Endodermal cell (in vitro differentiated cells): ENCODE measurements at places on chromosomes 11 and 22.

DNA sequence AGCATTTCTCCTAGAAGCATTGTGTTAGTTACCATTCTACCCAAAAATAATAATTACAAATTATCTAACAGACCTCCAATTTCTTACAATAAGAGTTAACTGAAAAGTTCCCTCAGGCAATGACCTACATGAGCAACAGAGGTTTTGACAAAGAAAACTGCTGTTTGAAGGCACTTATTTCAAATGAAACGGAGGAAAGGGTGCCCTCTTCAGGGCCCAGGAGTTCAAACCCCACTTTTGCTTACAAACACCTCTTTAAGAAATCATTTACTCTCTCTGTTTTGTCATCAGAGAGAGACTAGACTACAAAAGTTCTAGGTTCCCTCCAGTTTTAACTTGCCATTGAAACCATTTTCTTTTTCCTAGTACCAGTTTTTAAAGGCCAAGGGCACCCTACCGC lies 56.7 kb downstream of the AMBRA1 start:
- peak; percentile 58 for DNase-seq

DNA sequence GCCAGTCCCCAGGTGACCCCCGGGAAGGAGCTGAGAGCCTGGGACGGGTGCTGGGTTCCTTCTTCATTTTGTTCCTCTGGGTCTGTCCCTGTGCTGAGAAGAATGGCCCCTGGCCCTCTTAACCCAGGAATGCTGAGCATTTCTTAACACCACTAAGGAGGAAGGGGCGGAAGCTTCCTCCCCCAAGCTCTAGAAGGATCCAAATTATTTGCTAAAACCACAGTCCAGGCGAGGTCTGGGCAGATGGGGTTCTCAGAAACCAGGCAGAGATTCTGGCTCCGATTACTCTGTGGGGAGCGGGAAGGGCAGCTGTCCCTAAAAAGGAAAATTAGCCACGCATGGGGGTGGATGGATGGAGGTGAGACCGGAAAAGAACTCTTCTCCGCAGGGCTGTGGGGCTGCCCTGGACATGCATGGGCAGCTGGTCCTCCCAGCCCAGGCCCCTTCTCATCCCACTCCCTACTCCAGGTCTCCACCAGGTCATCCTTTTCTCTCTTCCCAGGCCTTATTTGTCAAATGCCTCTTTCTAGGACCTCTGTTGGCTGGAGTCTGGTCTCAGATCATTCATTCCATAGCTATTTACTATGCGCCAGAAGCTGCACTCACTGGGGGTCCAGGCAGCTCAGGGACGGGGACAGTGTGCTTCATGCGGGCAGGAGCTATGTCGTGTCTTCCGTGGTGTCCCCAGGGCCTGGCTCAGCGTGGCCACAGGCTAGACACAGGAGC lies 45.0 kb upstream of the MYH9 start:
- peak; percentile 70 for DNase-seq

DNA sequence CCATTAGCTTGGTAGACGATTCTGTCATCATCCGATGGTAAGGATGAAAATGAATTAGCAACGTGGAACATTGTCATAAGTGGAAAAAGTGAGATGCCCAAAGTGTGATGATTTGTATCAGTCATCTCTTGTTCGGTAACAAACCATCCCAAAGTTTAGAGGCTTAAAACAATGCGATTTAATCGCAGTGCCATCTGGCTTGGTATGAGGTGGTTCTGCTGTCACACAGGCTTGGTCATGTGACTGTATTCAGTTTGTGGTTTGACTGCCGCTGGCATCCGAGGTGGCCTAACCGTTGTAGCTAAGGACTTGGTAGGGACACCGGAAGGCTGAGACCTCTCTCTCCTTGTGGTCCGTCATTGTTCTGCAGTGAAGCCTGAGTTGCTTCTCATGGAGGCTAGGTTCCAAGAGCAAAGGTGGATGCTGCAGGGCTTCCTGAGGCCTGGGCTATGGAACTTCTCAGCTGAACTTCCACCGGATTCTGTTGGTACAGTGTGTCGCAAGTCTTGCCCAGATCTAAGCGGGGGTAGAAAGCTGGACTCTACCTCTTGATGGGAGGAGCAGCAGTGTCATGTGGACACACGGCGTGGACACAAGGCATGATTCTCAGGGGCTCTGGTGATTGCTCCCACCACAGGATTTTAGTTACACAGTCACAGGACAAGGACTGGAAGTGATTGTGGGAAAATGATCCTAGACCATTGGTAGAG lies 36.3 kb downstream of the BCR start:
- DNase-seq: no peak

DNA sequence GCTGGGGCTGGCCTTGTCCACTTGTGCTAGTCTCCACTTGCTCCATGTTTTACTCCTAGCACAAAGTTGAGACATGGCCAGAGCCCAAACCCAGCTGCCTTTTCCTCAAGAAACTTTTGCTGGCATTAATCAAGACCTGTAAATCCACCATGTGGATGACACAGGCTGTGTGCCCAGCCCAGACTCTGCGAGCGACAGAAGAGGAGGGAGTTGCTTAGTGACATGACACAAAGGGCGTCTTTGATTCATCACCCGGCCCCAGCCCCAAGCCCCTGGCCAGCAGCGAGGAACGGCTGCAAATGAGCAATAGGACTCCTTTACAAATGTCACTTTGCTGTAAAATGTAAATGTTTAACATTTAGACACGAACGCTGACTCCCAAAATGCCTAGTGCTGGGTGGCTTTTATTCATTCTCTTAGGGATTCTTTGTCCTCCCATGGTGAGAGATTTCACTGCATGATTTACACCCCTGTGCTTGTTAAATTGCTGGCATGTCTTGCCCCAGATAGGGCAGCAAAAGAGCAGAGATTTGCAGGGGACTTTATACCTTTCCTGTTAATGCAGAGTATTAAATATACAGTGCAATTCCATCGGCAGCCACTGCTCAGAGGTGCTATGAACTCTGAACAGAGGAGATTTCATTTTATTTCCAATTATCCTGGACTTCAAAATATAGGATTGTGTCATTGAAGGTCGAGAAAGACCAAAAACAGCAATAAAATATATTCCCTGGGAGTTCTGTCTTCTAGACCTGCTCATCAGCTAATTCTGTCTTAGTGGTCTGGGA lies 263.6 kb upstream of the NCAM1 start:
- no peak for DNase-seq

DNA sequence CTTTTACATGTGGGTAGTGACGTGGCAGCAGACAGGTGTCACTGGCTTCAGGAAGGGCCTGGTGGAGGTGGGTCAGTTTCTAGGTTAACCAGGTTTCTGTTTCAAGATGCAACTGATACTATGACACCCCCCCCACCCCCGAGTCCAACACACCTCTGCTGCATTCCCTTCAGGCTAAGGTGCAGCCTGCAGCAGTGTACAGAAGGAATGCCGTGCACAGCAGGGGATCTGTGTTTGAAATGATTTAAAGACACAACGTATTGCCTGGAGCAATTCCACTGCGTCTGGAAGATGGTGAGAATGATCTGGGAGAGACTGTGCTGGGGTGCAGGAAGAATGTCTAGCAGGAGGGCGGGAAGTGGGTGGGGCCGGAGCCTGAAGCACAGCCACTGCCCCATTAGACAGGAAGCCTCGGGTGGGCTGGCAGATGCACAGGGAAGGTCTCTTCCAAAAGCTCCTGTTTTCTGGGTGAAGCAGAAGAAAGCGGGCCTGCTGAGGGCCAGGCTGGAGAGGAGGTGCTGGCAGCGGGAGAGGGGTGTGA lies 11.9 kb upstream of the TESMIN start:
- DNase-seq: no peak

GRCh38 chr11:86627776-86628455 lies 44.5 kb downstream of the ME3 start:
- DNase-seq: no peak

DNA sequence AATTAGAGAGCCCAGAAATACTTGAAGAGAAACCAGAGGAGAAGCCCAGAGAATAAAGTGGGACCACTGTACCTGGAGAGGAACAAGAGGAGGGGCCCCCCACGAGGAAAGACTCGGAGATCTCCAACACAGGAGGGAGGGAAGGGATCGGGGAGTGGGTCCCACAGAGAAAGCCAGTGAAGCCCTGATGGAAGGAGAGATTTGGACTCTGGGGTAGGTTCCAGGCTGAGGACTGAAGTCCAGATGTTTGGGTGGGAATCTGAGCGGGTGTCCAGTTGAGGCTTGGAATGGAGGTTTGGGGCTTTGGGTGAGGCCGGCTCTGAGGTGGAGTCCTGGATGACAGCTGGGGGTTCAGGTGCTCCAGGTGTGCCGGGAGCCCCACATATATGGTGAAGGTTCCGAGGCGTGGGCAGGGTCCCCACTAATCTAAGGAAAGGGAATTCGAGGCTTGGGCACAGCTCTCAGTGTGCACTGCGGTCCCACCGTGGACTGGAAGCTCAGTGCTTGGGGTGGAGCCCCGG lies 32.6 kb downstream of the PDE2A start:
- no peak for DNase-seq

DNA sequence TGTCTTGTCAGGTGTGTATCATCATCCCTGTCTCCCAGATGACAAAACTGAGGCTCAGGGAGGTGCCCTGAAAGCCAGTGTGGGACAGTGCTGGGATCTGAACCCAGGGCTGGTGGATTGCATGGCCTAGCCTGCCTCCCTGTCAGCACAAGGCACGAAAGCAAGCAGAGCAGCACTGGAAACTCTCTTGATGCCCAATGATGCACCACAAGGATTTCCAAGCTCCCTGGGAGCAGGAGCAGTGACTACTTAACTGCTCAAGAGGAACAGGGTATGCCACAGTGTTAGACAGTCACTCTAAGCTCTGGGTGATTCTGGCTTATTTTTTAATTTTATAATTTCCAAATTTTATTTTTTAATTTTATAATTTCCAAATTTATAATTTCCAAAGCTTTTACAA lies 9.0 kb downstream of the ZC3H7B start:
- no peak for DNase-seq

DNA sequence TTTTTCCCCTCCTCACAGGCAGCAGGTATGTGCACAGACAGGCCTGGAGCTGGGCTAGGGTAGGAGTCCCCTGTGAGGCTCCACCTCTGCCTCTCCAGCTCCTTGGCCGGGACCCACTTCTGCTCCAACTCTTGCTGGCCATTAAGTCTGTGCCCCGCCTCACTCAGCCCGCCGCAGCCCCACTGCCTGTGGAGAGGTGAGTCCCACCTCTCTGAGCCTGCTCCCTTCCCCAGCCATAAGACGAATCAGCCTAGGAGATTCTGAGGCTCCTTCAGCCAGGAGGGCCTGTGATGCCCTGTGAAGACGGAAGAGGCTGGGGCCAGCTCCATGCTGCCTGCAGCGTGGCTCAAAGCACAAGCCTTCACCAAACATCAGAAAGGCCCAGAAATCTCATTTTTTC lies 23.0 kb downstream of the TSKU start:
- DNase-seq: peak; percentile 66

GRCh38 chr11:113265362-113265761 lies 49.0 kb upstream of the TTC12 start:
- DNase-seq: no peak

DNA sequence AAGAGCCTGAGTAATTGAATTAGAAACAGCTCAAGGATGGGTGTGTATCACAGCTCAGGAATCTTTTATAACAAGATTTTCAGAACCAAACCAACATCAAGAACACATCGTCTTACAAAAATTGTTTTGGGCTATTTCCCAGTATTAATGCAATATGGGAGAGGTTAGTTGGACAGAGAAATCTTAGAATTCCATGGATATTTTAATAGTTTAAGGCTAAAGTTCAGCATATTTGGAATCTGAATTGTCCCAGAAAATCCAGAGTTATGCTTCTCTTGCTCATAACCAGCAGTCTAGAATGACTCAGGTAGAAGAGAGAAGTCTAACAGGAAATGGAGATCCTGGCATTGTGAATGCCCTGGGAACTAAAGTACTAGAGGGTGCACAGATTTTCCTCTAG lies 74.6 kb downstream of the ADM start:
- no peak for DNase-seq

- DNase-seq: no peak
These were observed 441.2 kb downstream of the LRRC4C start for GRCh38 chr11:41018224-41018623.

DNA sequence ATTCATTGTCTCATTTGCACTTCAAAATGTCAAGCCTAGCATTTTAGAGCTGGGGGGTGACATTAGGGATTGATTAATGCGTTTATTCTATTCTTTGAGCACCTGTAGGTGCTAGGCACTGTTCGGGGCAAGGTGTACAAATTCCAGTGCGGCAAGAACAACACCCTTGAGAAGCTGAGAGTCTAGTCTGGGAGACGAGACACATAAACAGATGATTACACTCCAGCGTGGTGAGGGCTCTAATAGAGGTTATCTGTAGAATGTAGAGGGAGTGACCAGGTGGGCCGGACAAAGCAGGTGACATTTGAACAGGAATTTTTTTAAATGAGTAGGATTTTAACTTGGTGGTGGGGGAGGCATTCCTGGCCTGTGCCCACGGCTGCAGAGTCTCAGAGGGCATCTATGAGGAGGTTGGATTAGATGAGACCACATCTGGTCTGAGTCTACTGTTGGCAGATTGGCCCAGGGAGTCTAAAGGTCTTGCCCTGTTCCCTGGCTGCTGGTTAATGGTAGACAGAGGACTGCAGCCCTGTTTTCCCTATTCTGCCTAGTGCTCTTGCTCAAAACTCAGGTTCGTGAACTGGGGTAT lies 970 bp downstream of the CAT start:
- no peak for DNase-seq

DNA sequence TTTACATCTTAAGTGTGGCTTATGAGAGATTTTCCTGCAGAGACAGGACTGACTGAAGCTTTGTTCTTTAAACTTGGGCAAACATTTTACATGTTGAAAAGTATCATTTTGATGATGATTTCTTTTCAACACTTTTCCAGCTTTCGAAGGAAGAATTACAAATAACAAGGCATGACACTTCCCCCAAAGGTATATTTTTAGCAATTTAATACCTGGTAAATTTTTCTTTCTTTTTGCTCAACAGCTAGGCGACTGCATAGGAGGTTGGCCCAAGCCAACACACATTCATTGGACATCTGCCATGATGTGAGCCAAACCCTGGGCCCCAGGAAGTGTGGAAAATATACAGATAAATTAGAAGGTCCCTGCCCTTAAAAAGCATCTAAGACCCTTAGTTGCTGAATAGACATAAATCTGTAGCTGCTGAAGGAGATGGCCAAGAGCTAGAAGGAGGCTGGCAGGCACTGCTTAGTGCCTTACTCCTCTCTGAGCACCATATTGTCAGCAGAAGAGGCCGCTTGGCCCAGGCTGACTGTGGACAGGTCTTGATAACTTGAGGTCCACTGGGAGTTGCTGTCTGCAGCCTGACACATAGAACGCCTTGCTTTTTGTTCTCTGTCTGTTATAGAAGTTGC lies 53.3 kb upstream of the CD44 start:
- no peak for DNase-seq

GRCh38 chr11:67306769-67307544 lies 3.6 kb downstream of the SSH3 start:
- peak; percentile 31 for DNase-seq
